ENCODE measurements at places on chromosomes 2 and 18.

DNA sequence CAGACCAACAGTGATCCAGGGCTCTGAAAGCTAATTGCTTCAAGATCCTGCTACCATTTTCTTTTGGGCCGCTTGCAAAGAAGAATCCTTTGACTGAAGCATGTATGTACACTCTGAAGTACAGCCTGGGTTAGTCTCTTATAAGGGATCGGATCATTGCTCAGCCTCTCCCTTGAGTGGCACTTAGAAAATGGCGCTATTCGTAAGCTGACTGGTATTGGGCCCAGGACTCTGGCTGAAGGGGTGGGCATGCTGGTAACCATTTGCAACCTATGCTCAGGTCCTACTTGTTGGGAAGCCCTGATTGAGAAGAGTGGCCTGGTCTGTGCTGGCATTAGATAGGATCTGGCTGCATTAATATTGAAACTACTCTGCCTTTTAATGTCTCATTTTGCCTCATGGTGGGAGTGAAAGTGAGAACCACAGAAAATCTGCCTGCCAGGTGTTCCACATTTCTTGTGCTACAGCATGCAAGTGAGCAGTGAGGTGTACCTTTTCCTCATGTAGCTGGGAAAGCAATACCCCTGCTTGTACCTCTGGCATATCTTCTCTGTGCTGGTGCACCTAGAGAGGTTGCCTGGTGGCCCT, 661 bp upstream of the MGAT5 start:
- no peak for DNase-seq

- no peak for DNase-seq
Observed at GRCh38 chr2:130883496-130883895, 46.8 kb downstream of the ARHGEF4 start.

DNA sequence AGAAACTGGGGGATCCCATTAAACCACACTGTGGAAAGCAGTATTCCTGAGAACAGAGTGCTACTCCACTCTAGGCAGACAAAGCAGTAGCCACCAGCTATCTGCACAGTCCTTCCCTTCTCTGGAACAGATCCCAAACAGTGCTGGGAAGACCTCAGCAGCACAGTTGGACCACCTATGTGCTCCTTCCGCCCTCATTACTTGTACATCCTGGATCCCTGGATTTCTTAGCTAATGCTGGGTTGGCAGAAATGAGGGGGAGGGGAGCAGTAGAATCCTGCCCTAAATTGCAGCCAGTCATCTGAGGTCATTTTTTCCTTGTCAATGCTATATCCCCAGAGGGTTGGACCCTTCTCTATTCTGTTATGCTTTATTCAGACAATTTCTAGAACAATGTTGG, 13.8 kb upstream of the MALT1 start:
- no peak for DNase-seq

- no peak for DNase-seq
Observed at GRCh38 chr18:37166491-37166890, 337.6 kb downstream of the KIAA1328 start.

DNA sequence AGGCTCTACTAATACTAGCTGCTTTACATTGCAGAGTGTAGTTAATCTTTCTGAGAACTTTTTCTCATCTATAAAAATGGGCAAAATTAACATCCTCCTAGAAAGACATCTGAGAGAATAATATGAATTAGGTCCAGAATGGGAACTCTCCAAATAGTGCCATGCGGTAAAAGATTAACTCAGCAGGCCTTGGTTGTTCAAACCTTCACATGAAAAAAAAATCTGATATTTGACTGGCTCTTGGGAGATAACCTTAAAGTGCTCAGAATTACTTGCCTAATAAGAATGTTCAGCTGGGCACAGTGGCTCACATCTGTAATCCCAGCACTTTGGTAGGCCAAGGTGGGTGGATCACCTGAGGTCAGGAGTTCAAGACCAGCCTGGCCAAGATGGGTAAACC, 5.5 kb upstream of the CXXC1 start:
- no peak for DNase-seq

DNA sequence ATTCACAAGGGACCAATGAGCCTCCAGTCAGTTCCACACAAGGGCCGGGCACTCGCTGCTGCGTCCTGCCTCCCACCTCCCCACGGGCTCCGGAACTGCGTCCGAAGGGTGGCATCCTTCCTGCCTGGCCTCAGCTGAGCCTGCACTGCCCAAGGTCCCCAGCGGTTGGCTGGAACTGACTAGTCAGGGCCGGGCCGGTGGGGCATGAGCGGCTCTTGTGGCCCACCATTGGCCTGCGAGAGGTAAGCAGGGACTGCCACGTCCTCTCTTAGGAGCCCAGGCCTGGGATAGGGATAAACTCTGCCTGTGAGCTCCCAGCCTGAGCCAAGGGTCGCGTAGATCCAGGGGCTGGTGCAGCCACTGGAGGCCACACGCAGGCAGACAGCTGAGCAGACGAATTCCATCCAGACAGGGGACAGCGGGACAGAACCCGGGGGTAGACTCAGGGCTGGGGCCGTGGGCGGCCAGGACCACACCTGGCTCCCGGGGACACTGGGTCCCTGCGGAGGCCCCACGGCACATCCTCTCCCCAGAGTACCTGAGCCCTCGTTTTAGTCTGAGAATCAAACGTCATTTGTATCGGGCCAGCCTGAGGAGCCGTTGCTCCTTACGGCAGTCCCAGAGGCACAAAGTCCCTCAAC, 148.4 kb downstream of the ZNF516 start:
- no peak for DNase-seq

DNA sequence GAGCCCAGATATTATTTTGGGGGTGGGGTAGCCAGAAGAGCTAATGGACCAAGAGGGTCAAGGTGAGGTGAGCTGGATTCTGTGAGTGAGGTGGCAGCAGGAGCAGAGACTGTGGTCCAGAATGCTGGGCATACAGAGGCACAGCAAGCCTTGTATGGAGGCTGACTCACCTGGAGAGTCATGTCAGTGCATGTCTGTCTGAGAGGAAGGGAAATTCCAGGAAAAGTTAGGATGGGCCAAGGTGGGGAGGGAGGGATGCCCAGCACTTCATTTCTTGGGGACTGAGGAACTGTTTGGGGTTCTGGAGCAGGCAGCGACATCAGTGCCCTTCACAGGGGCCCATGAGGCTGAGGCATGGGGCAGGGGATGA, 21.1 kb downstream of the PER2 start:
- no peak for DNase-seq

- no peak for DNase-seq
Observed at GRCh38 chr2:33273479-33273878, 203.0 kb upstream of the RASGRP3 start.

GRCh38 chr2:236670235-236670620, 100.6 kb downstream of the ACKR3 start:
- DNase-seq, result no peak

- DNase-seq, result no peak
Observed at GRCh38 chr2:69567909-69568300, 75.6 kb downstream of the AAK1 start.

GRCh38 chr18:57431002-57431382, 4.2 kb upstream of the ONECUT2 start:
- no peak for DNase-seq

DNA sequence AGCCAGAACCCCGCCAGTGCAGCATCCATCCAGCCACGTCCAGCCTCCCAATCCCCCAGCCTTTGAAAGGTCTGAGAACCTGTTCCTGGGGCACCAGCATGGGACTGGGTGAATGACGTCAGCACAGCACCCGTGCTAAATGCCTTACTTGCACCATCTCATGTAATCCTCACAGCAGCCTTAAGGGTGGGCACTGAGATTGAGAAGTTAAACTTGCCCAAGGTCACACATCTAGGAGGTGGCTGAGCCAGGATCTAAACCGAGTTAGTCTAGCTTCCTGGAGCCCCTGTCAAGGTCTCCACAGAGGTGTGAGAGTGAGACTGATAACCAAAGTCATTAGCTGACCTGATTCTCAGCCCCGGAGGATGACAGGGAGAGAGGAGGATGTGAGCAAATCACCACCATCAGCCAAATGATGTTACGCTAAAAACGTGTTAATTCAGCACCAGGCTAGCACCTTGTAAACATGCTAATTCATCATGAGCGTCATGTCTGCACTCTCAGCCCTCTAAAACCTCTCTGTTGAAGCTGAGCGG, 4.6 kb downstream of the CD8A start:
- no peak for DNase-seq

- peak; percentile 55 for DNase-seq
Observed at GRCh38 chr2:71156573-71156972, 26.1 kb downstream of the MPHOSPH10 start.

DNA sequence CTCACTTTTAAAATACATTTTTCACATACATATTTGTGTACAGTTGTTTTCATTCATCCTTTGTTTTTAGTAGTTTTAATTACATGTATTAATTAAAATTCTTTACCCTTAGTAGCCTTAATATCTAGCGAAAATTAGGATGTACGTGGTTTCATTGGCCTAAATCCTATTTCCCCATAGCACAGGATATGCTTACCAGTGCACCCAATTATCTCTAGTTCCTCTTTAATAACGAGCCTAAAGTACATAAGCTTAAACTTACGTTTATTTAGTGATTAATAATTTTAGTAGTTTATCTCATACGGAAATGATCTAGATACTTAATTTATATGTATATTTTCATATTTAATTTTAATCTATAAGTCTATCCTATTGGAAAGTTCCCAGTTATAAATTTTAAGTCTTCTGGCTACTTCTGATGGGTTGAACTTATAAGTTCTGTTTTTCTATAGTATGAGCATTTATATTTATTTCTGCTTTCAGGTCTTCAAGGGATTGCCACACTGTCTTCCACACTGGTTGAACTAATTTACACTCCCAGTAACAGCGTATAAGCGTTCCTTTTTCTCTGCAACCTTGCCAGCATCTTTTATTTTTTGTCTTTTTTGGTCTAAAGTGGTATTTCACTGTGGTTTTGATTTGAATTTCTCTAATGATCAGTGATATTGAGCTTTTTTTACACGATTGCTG, 21.4 kb upstream of the RUFY4 start:
- no peak for DNase-seq

- DNase-seq, result no peak
Observed at GRCh38 chr2:41878056-41878455, 169.8 kb upstream of the PKDCC start.
